ENCODE measurements at places on chromosomes 11 and 22.

DNA sequence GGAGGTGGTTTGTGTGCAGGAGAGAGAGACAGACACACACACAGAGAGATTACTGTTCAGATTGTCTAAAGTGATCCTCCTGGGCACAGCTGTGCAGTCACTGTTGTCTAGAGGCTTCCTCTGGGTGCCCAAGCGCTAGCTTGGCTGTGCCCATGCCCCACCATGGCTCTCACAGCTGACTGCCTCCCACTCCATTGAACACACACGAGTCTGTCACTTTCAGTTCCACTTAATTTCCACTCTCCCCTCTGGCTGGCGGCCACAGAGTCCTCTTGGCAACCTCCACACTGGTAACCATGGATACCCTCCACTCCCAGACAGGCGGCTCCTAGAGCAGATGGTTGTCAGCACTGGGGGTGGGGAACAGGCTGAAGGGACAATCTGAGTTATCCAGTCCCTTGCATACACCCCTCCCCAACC, 29.1 kb downstream of the MAP6 start:
- no peaks in the 10 kb centered on the region for H3K4me1 ChIP-seq
- H3K36me3 ChIP-seq = no peaks in the 10 kb centered on the region
- peaks cover 46% of the 10 kb centered on the region for H3K27me3 ChIP-seq
- no peak for DNase-seq
- H3K27ac ChIP-seq = no peak overlapping the region

DNA sequence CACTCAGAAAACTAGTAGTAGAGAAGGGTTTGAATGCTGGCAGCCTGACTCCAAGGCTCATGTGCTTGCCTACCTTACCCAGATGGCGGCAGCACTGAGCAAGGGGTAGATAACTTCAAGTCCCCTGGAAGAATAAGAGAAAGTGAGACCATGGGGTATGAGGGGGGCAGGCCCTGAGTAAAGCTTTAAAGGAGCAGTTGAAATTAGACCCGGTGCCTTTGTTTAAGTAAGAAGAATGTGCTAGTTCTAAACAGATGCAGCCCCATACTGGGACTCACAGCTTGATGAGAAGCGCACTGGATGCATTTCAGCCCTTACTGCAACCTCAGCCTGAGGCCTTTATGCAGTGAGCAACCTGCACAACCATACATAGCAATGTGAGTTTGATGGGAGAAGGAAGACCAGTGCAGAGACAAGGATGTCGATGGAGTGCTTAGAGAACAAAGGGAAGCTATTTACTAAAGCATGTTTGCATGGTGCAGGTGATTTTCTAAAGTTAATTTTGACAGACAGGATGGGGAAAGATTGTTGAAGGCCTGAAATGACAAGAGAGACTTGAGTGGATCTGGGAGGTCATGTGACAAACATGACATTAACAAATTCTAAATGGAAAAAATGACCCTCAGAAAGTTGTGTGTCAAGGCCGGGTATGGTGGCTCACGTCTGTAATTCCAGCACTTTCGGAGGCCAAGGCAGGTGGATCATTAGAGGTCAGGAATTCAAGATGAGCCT, 27.1 kb upstream of the TMA7B start:
- H3K4me3 ChIP-seq = peak overlapping the region; percentile 78
- DNase-seq = peak; percentile 74
- peaks cover 55% of the 10 kb centered on the region for H3K4me1 ChIP-seq
- no peaks in the 10 kb centered on the region for H3K27me3 ChIP-seq

- H3K36me3 ChIP-seq = peaks cover 9% of the 10 kb centered on the region
- H3K27ac ChIP-seq = no peak overlapping the region
- peaks cover 62% of the 10 kb centered on the region for H3K27me3 ChIP-seq
- DNase-seq = peak; percentile 51
- peaks cover 14% of the 10 kb centered on the region for H3K4me1 ChIP-seq
These were observed 3.2 kb downstream of the DBX1 start for GRCh38 chr11:20156876-20157613.

DNA sequence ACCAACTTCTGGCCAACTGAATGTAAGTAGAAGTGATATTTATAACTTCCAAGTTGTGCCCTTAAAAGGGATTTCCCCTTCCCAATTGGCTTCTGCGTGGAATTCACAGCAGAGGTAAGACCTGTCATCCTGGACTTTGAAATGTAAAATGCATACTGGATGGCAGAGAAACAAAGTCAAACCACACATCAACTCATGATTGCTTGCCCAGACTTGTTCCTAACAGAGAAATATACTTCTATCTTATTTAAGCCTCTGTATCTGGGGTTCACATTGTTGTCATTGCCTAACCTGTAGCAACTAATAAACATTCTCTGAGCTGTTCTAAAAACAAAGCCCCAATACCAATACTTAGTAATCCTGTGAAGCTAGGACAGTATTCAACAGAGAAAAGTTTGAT, 6.2 kb downstream of the ME3 start:
- H3K27me3 ChIP-seq = peaks cover 44% of the 10 kb centered on the region
- H3K4me1 ChIP-seq = peaks cover 1% of the 10 kb centered on the region
- DNase-seq = no peak

DNA sequence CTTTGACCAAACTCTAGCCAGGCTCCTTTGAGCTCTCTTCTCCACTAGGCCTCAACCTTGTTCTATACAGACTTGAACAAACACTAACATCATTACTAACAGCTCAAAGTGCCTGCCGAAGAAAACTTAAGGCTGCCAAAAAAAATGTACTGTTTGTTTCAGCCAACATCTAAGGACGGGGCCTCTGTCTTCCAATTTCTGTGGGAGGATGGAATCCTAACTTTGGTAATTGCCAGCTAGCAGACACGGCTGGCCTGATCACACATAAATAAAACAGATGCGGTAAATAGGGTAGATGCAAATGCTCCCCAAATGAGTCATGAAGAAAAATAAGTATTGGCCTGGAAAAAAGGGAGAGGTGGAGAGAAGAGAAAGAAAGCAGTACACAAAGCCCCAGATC, 394.3 kb downstream of the TMEM135 start:
- no peaks in the 10 kb centered on the region for H3K27me3 ChIP-seq
- H3K4me3 ChIP-seq = no peak overlapping the region
- H3K36me3 ChIP-seq = no peaks in the 10 kb centered on the region
- no peak overlapping the region for H3K27ac ChIP-seq

Data from activated naive CD8-positive, alpha-beta T cell treated with anti-CD3 and anti-CD28 coated beads, Interleukin-2, amount 10 ng/mL, durations not matched to agents 7 days and 5 days (primary cell).